HuH-7 (cell line): ENCODE measurements at places on chromosomes 16 and 17.

GRCh38 chr16:54135361-54136275, 151.0 kb downstream of the IRX3 start:
- DNase-seq = no peak

DNA sequence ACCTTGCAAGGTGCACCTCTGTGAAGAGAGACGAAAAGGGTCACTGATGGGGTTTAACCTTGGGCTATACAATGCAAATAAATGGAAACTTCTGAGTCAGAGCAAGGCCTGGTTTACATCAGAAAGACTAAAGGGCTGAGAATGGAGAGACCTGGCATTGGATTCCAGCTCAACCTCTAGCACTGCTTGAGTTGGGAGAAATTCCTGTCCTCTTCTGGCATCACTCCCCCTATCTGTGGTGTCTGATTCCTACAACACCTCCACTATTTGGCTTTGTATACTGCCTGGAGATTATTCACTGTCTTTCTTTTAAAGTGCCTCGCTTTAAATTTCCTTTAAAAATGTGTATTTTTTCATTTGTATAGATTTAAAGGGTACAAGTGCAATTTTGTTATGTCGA, 68.8 kb downstream of the GPR139 start:
- peak; percentile 36 for DNase-seq

DNA sequence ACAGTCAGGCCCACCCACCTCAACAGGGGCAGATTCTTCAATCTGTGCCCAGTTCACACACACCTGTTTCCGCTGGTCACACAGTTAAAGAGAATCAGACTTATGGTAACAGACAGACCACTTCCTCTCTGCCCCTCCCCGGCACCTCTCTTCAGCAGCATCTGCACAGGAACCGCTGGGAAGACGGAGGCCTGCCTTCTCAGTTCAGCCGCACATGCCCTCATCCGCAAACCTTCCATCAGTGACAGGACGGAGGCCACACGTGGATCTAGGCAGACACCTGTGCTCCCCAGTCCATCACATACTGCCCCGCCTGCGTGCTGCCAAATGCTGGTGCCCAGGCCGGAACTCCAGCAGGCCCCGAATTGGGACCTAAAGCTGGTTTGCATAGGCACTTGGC, 10.3 kb downstream of the PHB1 start:
- DNase-seq = no peak

DNA sequence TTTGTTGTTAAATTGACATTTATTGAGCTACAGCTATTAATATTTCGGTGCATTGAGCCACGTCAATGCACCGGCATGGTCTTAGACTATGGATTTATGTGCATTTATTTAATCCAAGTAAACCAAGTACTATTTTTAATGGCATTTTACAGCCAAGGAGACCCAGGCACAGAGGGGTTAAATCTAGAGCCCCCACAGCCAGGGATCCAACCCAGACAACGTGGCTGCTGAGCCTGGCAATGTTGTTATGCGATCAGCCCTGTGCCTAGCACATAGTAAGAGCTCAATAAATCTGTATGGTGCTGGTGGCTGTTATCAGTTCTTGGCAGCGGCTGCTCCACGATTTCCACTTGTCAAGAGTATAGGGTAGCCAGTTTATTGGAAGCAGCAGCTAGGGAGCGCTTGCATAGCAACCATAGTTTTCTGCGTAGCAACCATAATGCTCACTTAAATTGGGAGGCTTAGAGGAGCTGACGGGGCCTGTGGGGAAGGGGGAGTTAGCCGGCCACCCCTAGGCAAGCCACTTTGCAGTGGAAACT, 541 bp upstream of the RBBP6 start:
- peak; percentile 69 for DNase-seq

DNA sequence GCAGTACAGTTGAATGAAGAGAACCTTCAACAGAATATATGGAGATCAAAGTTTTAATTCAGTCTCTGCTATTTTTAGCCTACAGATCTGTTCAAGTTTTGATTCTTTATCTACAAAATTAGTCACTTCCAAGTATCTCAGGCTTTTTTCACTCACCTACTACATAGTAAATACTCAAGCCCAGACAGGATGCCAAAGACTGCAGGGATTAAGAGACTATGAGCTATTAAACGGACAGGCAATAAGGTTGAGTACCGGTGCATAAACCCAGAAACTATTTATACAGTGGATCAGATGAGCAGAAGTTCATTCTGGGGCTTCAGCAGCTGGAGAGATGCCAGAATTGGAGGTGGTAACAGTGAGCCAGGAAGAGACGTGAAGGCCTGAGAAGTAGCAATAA, 18.7 kb upstream of the OR3A1 start:
- DNase-seq = no peak

DNA sequence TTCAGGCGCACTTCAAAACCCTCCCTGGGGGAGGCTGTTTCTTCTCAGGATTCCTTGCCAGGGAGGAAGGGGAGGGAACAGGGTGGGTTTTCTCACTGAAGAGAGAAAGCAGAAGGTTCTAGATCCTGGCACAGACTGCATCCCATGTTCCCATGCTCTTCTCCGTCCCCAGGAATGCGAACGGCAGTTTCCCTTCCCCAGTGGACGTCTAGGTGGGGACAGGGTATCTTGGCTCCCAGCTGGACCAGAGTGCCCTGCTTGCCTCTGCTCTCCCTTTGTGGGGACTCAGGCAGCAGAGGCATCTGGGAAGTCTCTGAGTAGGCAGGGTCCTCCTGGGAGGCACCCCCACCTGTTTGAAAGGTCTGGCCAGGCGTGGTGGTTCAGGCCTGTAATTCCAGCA, 3.0 kb upstream of the TCF25 start:
- DNase-seq = no peak

- DNase-seq = no peak
Measured at GRCh38 chr17:5123343-5124124, 7.7 kb downstream of the USP6 start.

GRCh38 chr17:3959295-3959899, 4.8 kb downstream of the ATP2A3 start:
- DNase-seq = no peak

GRCh38 chr16:48197294-48197693, 41.5 kb upstream of the ABCC12 start:
- DNase-seq = no peak

DNA sequence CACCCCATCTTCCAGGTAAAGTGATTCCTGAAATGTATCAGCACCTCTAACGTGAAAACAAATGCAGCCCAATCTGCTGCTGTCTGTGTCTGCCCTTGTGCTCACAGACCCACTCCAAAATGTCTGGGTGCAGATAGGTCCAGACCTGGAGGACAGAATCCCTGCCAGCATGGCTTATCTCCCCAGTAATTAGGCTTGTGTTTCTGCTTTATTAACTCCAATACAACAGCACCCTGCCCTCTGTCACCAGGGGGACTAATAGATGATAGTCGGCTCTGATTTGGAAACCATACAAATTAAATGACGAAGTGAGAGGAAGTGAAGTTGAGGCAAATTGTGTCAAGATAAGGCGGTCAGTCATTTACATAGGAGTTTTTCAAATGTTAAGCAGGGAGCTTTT, 608.3 kb upstream of the SALL1 start:
- no peak for DNase-seq
